ENCODE measurements at places on chromosomes 2 and 18. TPM values are rescaled to one million over a fixed set of nuclear protein-coding genes. Genes with fewer than 3 reads are reported as not detected.

Gene CD226
- 1.3 TPM for total RNA-seq

Gene SUCLG1
- total RNA-seq: 108 TPM

Gene C2orf66
- total RNA-seq: 1.3 TPM

Gene RAD51AP2
- 0.94 TPM for total RNA-seq

Gene CHPF
- total RNA-seq: 32.2 TPM

Gene TNFAIP6
- not detected for total RNA-seq

Data from parietal lobe (tissue), 2 donors.